Fibroblast of gingiva (primary cell): ENCODE measurements at places on chromosomes 3 and 15.

- DNase-seq = peak; percentile 19
Measured at GRCh38 chr3:25536521-25537391, 108.7 kb downstream of the RARB start.

- no peak for DNase-seq
Measured at GRCh38 chr3:39376959-39377634, 6.1 kb upstream of the SLC25A38 start.

GRCh38 chr3:4906107-4906621 lies 73.1 kb upstream of the BHLHE40 start:
- no peak for DNase-seq

DNA sequence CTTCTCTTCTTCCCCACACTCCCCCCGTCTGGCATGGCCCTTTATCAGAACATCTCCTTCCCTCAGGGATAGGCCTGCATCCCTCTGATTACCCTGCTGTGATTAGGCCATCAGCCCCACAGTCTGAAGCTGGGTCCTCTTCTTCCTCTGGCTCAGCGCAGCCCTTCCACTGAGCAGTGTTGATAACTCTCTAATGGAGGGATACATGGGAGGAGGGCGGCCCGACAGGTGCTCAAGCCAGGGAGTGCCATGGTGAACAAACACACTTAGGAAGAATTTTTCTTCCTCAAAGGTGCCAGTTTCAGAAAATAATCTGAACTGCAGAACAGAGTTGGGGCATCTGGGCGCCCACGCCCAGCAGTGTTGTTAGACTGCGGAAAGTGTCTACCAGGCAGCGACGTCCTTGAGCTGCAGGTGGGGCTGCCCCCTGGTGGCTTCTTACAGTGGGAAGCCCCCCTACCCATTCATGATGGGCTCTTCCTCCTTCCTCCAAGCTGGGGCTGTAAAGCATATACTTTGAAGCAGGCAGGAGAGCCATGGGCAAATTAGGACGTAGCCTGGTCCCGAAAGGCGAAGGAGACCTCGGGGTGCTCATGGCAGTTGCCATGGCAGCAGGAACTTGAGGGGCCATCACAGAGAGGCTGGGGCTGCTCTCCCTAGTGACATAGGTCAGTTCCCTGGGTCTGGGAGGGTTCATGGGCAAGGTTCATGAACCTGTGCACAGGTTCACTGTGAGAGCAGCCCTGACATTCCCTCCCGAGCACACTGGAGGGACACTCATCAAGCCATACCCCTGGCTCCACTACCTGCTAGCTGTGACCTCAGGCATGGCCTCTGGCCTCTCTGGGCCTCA lies 33.2 kb upstream of the NR2C2 start:
- DNase-seq = no peak

- peak; percentile 86 for DNase-seq
Measured at GRCh38 chr15:89812011-89812846, 2.4 kb downstream of the ANPEP start.

- DNase-seq = no peak
Measured at GRCh38 chr3:6354653-6355052, 506.3 kb upstream of the GRM7 start.
